Pulmonary artery endothelial cell (primary cell): ENCODE measurements at places on chromosomes 2 and 18.
A peak's percentile ranks its signal among the peaks of the same experiment; 100 is the strongest.

- no peak for DNase-seq
Measured at GRCh38 chr2:231877533-231878456, 48.4 kb downstream of the NPPC start.

GRCh38 chr2:241511091-241511741 lies 2.8 kb upstream of the STK25 start:
- no peak for DNase-seq

- peak; percentile 77 for DNase-seq
Measured at GRCh38 chr2:205405752-205406151, 276.5 kb upstream of the NRP2 start.

GRCh38 chr2:155600296-155600695 lies 732.2 kb downstream of the NR4A2 start:
- no peak for DNase-seq

GRCh38 chr2:187405921-187406320 lies 42.1 kb downstream of the CALCRL start:
- no peak for DNase-seq

DNA sequence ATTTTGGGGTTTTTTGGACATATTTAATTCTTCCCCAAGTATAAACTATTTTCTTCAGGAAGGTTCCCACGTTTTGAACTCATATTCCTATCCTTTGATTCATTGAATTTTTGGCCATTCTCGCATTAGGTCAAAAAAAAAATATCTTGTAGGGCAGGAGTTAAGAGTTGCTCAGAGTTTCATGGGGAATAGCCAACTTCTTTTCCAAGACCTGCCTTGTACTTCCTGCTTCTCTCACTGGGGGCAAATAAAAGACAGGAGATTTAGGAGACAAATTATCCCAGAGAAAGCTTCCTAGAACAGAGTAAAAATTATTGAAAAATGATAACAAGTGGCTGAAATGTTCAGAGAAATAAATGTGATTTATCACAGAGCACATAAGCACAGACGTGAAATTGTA lies 55.2 kb upstream of the BCL11A start:
- no peak for DNase-seq

- DNase-seq = no peak
Measured at GRCh38 chr18:74797577-74798151, 200.0 kb downstream of the ZNF407 start.

DNA sequence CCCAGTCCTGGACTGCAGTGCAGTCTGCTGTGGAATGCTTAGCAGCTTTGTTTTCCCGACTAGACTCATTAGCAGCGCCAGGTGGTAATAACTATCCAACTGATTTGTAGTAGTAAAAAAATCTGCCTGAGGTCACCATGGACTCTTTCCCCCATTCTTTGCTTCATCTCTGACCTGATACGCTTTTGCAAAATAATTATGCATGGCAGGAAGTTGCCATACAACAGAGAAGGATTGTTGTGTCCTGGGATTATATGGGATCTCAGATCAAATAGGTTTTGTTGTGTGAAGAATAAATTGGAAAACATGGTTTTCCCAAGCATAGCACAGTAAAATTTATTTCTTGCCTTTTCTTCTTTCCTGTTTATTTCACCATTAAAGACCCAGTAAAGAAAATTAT lies 72.4 kb upstream of the ATP5MC3 start:
- no peak for DNase-seq
